ENCODE measurements at places on chromosomes 5 and 9.

DNA sequence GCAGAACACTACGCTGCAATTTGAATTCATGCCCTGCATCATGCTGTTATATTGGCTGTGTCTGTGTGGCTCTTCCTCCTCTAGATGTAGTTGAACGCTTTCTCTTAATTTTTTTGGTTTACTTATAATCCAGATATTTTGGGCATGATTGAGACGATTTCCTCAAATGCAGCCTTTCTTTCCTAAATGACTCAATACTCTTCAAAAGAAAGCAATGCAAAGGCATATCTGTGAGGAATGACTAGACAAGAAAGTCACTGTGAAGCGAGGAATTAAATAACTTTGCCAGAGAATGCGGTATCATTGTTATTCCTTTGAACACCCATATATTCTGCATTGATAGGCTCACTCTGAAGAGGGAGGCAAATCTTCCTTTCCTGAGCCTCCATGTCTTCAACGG is 152.8 kb downstream of the YIPF5 start:
- DNase-seq = no peak

- DNase-seq = no peak
Observed at GRCh38 chr5:151178777-151179488, 21.4 kb upstream of the ANXA6 start.

GRCh38 chr9:92181296-92181695 is 66.1 kb upstream of the SPTLC1 start:
- DNase-seq = no peak

DNA sequence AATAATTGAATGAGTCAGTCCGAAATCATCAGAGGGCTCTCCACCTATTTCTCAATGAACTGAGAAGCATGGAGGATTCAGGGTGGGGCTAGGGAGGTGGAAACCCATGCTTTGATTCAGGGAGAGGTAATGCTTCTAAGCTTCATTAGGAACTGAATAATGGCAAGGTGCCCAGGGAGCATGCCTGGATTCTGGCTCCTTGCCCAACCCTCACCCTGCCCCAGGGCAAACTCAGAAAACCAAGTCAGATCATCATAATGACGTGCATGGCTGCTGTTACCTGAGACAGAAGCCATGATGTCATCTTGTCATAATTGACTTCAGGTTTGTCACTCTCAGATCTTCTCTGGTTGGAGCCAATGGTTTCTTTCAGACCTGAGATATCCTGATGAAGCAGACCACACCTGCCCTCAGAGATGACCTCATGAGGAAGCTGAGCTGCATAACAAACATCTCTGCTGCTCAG is 199.6 kb downstream of the SYK start:
- no peak for DNase-seq

GRCh38 chr9:99948896-99949295 is 42.4 kb downstream of the STX17 start:
- DNase-seq = no peak

DNA sequence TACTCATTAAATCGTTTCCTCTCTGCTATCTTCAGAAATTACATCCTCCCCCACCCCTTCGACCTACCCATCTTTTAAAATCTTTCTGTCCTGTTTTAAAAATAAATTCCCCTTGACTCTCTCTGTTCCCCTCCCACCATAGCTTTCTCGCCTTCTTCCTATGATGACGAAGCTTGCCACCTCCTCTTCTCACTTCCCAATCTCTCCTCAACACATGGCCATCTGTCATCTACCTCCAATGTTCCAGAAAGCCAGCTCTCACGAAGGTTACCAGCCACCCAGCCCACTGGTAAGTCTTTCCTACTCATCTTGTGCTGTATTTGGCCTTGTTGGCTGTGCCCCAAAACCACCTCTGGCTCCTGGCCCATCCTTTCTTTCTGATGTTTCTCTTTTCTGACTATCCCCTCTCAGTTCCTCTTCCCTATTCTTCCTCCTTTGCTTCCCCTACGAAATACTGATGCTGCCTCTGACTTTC is 346.3 kb downstream of the ENC1 start:
- no peak for DNase-seq

DNA sequence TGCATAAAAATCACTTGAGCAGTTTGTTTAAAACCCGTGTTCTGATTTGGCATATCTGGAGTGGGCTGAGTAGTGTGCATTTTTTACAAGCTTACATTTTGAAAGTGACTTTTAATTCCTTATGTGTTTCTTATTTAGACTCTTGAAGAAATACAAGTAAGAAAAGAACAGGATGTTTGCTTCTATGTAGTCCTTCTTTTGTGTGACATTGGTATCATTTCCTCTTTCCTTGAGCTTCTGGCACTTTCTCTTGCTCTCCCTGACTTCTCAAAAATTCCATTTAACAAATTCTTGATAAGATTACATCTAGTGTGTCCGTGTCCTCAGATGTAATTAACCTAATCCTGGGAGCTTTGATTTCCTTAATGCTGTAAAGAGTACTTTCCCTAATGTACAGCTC is 12.5 kb downstream of the GARNL3 start:
- no peak for DNase-seq

- no peak for DNase-seq
Observed at GRCh38 chr5:68193481-68194036, 22.0 kb upstream of the PIK3R1 start.

DNA sequence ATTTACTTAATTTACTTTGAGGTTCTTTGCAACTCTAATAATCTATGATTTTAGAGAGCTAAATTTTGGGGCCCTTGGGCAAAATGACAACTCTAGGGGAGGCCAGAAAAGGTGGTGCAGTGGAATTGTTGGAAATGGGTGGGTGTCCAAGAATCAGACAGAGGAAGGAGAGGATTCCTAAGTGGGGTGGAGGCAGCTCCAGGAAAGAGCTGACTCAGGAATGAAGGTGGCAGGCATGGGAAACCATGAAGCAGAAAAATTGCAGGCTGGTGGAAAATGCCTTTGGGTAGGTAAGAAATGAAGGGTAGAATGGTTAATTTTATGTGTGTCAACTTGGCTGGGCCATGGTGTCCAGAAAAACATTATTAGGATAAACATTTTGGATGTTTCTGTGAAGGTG is 248.5 kb upstream of the TUT7 start:
- DNase-seq = no peak

DNA sequence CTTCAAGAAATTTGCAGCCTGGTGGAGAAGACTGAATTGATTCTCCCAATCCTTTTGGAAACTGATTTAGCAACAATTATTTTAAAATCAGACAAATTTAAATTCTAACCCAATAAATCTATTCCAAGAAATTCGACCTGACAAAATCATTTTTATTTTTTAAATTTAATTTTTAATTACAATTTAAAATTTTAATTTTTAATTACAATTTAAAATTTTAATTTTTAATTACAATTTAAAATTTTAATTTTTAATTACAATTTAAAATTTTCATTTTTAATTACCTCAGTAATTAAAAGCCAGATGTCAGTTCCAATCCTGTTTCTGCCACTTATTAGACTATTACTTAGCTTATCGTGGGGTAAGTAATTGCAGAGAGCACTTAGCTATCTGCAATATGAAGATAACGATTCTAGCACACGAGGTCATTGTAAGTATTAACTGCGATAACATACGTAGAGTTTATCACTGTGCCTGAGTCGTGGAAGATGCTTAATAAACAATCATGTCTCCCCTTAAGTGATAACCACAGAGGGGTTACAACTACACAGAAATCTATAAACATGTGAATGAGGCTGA is 346.4 kb upstream of the SLC24A2 start:
- DNase-seq = no peak

DNA sequence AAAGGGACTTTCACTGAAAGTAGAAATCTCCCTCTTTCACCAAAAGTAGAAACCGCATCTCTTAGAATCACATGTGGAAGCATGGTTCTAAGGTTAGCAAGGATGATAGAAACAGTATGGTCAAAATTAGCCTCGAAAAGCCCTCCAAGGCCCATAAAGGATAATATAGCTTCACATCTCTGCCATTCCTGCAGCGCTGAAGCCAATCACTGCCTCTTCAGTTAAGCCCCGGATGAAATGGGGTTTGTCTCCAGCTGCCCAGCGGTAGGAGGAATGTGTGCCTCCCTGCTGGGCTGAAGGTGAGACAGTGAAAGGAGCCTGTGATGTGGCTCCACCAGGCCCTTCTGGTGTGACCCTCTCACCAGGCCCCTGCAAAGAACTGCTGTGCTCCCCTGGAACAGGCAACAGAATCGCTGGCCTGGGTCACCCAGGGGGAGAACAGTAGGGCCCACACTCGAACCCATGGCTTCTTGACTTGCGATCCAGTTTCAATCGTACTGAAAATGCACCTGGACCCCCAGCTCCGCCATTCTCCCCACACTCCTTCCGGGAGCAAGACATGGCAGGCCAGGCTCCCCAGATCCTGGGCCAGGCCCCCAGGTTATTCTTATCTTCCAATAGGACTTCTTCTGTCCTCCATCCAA is 47.2 kb downstream of the CAMK2A start:
- no peak for DNase-seq

DNA sequence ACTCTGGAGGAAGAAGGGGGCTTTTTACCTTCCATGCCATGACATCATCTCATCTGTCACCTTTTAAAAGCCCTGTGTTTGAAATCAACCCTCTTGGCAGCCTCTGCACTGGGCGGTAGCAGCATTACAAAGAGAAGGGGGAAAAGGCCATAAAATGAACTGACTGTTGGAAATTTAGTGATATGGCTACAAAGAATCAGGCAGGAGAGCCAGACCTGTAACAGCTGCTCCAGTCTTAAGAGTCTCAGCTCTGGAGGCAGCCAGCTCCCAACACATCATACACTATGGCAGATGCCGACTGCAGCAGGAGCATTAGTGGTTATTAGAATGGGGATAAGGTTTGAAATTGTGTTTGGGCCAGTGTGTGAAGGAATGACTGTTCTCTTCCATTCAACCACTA is 257.5 kb downstream of the DMAC1 start:
- DNase-seq = no peak

DNA sequence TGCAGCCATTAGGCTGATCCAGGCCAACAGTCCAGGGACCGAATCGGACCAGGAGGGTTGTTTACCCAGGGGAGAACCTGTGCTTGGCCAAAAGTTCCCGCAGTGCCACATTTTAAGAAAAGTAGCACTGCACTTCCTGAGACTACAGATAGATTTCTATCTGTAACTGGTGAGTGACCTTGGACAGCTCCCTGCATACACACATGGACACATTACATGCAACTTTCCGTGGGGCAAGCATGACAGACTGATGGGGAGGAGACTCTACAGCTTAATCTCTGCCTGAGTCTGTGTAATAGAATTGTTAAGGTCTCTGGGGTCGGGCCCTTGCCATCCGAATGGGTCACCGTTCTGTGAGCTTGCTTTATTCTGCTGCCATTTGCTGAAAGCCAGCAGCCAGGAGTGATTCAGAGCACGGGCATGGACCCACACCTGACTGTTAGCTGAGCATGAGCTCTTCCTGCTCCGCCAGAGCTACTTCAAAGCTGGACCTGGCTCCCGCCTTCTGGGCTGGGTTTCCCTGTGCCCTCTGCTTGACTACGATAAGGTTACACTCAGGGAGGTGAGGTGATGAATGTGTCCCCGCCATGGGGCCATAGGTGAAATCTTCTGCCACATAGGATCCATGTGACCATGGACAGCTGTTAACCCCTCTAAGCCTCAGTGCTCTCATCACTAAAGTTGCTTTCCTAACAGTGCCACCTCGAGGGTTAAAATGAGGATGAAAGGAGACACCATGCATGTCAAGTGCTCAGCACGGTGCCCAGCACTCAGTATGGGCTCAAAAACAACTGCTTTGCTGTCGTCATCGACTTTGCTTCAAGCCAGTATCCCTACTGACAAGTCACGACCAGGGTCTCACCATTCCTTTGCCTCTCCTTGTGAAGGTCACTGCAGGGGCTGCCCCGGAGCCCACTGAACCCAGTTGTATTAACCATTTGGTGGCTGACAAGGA is 200.0 kb downstream of the MELK start:
- DNase-seq = no peak

DNA sequence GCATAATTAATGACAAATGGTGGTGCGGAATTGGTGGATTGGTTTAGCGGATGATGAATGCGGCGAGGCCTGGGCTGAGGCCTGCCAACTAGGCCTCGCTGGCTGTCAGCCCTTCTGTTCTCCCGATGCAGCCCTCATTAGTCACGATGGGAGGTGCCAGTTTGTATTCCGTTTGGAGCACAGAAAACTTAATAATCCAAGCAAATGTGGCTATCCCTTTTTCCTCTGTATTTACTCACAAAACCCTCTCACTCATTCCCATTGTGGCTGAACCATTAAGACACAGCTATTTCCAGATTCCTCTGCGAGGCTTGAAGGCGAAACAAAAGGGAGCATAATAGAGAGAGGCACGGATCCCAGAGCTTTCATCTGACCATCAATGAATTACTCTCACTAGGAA is 114.3 kb downstream of the MVB12B start:
- peak; percentile 57 for DNase-seq

DNA sequence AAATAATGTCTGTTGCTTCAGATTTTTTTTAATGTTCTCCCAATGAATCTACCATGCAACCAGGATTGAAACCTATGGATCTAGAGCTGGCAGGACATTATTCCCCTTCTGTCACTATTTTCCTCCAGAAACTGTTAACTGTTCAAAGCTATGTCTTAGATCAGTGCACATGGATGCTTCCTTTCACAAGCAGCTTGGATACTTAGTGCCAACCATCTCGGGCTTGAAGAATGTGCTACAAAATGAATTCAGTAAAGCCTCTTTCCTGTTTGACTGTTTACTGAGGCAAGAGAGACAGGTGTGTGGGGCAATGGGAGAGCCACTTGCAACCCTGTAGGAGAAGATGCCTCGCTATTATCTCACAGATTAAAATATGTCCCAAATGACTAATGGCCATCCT is 774.8 kb downstream of the KCTD16 start:
- DNase-seq = no peak

- DNase-seq = no peak
Observed at GRCh38 chr5:154820383-154820782, 30.0 kb downstream of the FAXDC2 start.

DNA sequence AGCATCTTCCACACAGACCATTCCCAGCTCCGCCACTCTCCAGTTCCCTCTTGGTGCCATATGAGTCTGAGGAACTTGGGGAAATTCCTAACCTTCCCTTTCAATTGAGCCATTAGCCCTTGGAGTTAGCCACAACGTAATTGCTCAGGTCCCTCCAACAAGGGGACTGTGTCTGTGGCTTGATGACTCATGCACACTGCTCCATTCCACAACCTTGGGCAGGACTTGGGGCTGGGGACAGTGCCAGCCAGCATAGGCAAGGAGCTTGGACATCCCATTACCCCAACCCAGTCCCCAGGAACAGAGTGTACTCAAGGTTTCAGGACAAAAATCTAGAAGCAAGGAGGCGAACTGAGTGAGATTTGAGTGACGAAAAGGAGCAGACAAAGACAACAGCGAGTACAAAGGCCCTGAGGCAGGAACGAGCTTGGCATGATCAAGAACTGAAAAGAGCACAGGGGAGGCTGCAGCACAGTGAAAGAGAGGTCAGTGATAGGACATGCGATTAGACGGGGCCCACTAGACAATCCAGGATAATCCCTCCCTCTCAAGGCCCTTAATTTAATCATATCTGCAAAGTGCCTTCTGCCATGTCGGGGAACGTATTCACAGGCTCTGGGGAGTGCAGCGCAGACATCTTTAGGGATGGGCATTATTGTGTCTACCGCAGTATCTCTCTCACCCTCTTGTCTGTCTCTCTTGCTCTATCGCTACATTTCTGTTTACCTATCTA is 16.0 kb upstream of the JADE2 start:
- no peak for DNase-seq

All from NCI-H1930 (cell line).